ENCODE measurements at places on chromosomes 12 and 14.

- H3K27ac ChIP-seq: no peak overlapping the region
- no peak overlapping the region for H3K4me3 ChIP-seq
- H3K36me3 ChIP-seq: no peaks in the 10 kb centered on the region
- no peaks in the 10 kb centered on the region for H3K4me1 ChIP-seq
- no peaks in the 10 kb centered on the region for H3K27me3 ChIP-seq
Observed at GRCh38 chr14:65986041-65986440, 500.1 kb upstream of the CCDC196 start.

GRCh38 chr14:77980475-77981321, 180.8 kb downstream of the ADCK1 start:
- H3K27me3 ChIP-seq: peaks cover 6% of the 10 kb centered on the region
- H3K4me1 ChIP-seq: no peaks in the 10 kb centered on the region
- no peak overlapping the region for H3K27ac ChIP-seq
- peak overlapping the region; percentile 55 for H3K4me3 ChIP-seq

DNA sequence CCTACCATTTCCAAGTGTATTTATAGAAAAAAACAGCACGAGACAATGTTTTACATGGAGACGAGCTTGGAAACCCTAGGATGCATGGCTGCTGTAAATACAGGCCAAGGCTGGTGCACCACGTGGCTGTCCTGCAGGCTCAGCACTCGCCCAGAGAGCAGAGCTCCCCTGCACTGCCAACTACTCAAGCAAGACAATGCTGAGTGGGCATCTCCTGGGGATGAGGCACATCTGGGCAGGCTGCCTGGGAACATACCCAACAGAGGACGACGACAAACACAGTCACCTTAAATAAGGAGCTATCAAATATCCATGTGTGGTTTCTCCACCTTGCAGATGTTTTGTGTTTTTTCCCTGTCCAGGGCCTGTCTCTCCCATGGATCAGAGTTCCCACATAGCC, 128.3 kb upstream of the PRMT8 start:
- H3K27me3 ChIP-seq: peaks cover 41% of the 10 kb centered on the region
- DNase-seq: no peak
- H3K27ac ChIP-seq: no peak overlapping the region
- H3K36me3 ChIP-seq: no peaks in the 10 kb centered on the region

- no peak for DNase-seq
- H3K27me3 ChIP-seq: no peaks in the 10 kb centered on the region
- H3K36me3 ChIP-seq: no peaks in the 10 kb centered on the region
- H3K4me1 ChIP-seq: no peaks in the 10 kb centered on the region
Observed at GRCh38 chr14:69376439-69376838, 21.7 kb downstream of the ERH start.

DNA sequence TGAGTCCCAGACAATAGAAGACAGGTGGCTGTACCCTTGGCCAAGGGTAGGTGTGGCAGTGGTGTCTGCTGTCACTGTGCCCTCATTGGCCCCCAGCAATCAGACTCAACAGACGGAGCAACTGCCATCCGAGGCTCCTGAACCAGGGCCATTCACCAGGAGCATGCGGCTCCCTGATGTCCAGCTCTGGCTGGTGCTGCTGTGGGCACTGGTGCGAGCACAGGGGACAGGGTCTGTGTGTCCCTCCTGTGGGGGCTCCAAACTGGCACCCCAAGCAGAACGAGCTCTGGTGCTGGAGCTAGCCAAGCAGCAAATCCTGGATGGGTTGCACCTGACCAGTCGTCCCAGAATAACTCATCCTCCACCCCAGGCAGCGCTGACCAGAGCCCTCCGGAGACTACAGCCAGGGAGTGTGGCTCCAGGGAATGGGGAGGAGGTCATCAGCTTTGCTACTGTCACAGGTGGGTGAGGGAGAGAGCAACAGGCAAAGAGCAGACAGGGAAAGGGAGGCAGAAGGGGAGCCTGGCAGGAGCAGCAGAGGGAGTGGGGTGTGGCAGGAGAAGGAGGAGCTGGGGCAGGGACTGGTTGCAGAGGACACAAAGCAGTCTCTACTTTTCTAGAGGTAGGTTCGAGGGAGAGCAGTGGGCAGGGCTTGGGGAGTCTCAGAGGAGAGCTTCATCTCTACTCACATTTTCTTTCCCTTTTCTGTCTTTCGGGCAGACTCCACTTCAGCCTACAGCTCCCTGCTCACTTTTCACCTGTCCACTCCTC, 452 bp downstream of the INHBE start:
- H3K36me3 ChIP-seq: no peaks in the 10 kb centered on the region
- H3K4me3 ChIP-seq: peak overlapping the region; percentile 34
- peak; percentile 59 for DNase-seq
- H3K27me3 ChIP-seq: no peaks in the 10 kb centered on the region
